HepG2 (cell line): ENCODE measurements at places on chromosomes 6 and 20.

DNA sequence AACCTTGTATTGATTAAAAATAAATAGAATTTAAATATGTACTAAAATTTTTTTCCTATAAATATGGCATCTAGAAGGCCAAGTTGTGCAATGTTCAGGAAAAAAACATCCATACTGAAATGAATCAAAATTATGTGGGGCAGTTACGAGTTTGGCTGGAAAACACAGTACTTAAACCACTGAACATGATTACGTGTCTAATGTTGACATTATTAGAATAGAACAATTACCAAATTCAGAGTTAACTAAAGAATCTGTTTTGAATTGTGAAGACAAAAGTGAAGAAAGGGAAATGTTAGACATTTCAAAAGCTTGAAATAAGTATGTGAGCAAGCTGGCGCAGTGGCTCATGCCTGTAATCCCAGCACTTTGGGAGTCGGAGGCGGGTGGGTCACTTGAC is 57.2 kb downstream of the KLHL31 start:
- no peak for DNase-seq

- DNase-seq, result no peak
Observed at GRCh38 chr20:44547419-44547818, 25.5 kb upstream of the SERINC3 start.

- DNase-seq, result no peak
Observed at GRCh38 chr6:33156561-33156960, 35.7 kb downstream of the COL11A2 start.

DNA sequence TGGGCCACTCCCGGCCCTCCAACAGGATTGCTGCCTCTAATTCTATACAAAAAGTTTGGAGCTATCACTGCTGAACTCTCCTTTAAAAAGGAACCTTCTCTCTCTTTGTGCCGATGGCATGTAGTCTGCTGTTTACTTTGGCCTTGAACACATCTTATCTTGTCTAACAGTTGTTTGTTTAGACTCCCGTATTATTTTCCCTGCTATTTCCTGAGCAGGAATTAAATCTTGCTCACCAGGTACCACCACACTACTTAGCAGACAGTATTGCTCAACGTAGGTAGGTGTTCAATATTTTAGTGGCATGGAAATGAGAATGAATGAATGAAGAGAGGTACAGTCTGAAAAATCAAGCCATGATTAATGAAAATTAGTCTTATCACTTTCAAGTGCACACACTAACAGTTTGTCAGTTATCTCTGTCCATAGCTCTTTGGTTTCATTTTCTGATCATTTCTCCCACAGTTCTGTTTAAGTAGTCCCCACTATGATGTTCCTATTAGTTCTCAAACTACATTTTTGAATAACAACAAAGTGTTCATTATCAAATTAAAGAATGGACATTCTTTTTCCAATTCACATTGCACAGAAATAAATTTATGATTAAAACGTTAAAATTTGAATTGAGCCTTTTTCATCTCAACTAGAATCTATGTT is 6.8 kb upstream of the HEY2 start:
- no peak for DNase-seq

DNA sequence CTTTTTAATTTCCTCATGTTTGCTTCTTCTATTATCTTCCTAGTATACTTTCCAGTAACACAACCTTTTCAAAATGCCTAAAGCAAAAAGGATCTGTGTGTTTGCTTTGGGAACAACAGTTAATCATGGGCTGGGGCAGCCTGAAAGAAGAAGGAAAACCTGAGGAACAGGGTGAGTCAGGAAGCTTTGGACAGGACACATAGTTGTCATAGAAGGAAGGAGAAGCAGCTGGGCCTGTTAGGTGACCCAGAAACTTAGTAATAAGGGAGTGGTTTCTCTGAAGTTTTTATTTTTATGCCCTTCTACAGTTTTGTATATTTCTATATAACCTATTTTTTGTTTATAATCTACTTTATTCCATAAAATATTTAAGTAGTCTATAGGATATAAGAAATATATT is 61.4 kb downstream of the CD24 start:
- DNase-seq, result no peak

- DNase-seq, result peak; percentile 66
Observed at GRCh38 chr6:135522965-135523692, 25.6 kb upstream of the AHI1 start.

GRCh38 chr6:71321314-71321713 is 32.7 kb downstream of the OGFRL1 start:
- DNase-seq, result no peak

- no peak for DNase-seq
Observed at GRCh38 chr6:12060780-12061609, 48.9 kb downstream of the HIVEP1 start.

GRCh38 chr6:14660806-14661579 is 543.4 kb downstream of the CD83 start:
- no peak for DNase-seq

- no peak for DNase-seq
Observed at GRCh38 chr6:80962382-80962781, 790.1 kb downstream of the TENT5A start.

DNA sequence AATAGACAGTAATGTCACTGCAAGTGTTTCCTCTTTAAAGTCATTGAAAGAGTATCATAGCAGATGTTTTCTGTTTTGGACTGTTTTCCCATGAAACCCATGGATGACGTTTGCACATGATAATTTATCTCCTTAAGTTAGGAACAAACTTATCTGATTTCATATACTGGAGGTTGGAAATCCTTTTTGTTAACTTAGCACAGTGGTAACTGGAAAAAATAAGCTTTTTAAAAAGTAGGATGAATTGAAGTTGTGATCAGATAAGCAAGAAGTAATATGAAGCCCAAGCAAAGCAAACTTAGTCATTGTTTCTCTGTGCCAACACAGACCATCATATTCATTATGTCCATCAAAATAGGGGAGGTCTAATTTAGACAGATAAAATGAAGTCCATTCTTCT is 61.6 kb downstream of the PLCB4 start:
- DNase-seq, result no peak

GRCh38 chr6:98686008-98686601 is 148.3 kb upstream of the POU3F2 start:
- no peak for DNase-seq

- DNase-seq, result no peak
Observed at GRCh38 chr6:168333491-168333890, 13.9 kb upstream of the DACT2 start.

- peak; percentile 12 for DNase-seq
Observed at GRCh38 chr6:168417191-168417590, 23.8 kb upstream of the SMOC2 start.

- DNase-seq, result no peak
Observed at GRCh38 chr6:71486461-71486860, 197.8 kb downstream of the OGFRL1 start.

GRCh38 chr20:15576411-15576810 is 996.8 kb downstream of the KIF16B start:
- DNase-seq, result no peak
